ENCODE measurements at places on chromosomes 2 and 18.

GRCh38 chr18:12165038-12165768, 71.6 kb downstream of the ANKRD62 start:
- no peak for DNase-seq

DNA sequence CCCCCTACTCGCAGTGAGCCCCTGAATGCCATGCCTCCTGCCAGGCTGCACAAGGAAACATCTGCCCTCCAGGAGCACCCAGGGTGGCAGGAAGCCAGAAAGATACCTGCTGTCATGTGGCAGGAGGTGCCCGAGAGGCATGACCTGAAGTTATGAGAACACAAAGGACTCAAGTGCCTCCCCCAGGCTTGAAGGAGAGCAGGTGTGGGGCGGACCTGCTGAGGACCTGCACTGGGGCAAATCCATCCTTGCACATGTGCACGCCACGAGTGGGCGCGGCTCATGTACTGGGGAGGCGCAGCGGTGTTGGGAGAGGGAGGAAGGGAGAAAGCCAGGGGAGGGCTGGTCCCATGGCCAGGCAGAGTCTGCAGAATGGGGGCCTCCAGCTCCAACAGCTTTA, 26.9 kb downstream of the SDC1 start:
- no peak for DNase-seq

DNA sequence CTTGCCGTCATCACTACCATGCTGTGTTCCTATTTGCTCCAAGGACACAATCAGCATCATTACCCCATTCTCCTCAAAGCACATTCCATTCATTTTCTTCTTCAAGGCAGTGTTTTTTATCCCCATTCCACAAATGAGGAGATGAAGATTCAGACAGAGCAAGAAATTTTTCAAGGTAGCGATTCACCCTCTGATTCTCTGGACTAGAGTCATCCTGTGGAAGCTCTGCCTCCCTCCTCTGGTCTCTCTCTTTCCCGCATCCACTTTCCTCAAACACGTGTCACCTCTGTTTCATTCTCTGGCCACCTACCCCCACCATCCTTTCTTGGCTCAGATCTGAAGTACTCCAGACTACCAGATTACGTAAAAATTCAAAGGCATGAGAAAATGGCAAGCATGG, 297.9 kb downstream of the SOX11 start:
- DNase-seq, result no peak

GRCh38 chr2:8089596-8089995, 592.3 kb upstream of the ID2 start:
- DNase-seq, result no peak

GRCh38 chr2:15968280-15969178, 28.2 kb downstream of the MYCN start:
- DNase-seq, result no peak

All from AML-193 (cell line).